ENCODE measurements at places on chromosomes 6 and 20.

DNA sequence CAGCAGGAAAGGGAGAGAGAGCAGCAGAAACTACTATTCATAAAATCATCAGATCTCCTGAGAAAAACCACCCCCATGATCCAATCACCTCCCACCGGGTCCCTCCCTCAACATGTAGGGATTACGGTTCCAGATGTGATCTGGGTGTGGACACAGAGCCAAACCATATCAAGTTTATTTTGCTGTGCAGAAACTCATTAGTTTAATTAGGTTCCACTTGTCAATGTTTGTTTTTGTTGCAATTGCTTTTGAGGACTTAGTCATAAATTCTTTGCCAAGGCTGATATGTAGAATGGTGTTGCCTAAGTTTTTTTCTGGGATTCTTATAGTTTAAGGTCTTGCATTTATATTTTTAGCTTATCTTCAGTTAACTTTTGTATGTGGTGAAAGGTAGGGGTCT lies 422.0 kb upstream of the HS3ST5 start:
- no peak for DNase-seq

DNA sequence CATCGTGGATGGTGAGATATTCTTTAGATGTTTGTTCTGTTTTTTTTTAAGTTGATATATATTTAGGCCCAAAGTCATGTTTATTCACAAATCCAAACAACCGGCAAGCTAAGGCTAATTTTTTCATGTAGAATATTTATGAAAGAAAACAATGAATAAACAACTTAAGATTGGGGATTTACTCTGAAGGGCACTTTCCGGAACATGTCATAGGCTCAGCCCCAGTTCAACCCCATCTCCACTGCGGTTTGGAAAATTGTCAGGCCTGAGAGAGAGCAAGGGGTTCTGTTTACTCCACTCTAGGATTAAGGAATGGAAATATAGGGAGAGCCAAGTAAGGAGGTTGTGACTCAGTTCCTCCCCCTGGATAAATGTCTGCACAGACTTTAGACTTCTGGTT lies 18.3 kb downstream of the RPS6KA2 start:
- no peak for DNase-seq

DNA sequence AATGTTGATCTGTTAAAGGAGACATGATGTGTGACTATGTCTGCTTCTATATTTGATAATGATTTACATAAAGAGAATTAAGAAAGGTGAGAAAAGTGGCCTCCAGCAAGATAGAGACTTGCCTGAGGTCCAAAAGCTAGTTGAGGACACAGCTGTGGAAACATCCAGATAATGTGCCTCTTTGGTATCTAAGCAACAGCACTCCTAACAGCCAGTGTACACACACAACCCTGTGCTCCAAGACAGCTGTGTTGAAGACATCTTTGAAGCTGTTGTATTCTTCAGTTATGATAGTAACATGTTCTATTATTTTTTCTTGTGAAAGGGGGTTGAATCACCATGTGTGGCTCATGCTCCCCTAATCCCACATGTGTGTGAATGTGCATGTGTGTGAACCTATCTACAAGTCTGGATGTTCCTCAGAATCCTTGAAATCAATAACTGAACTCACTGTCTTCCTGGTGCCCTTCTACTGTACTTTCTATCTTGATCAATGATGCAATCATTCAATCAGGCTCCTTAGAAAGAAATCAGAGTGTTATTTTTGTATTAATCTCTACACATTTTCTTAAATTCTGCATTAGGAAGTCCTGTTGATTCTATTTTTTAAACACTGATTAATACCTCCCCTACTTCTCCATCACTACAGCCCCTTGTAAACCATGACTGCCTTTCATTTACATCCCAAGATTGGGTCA lies 116.7 kb upstream of the SSTR4 start:
- no peak for DNase-seq

- no peak for DNase-seq
Observed at GRCh38 chr6:113723182-113723581, 134.0 kb upstream of the MARCKS start.

- peak; percentile 37 for DNase-seq
Observed at GRCh38 chr6:100001915-100002388, 7.9 kb upstream of the MCHR2 start.

DNA sequence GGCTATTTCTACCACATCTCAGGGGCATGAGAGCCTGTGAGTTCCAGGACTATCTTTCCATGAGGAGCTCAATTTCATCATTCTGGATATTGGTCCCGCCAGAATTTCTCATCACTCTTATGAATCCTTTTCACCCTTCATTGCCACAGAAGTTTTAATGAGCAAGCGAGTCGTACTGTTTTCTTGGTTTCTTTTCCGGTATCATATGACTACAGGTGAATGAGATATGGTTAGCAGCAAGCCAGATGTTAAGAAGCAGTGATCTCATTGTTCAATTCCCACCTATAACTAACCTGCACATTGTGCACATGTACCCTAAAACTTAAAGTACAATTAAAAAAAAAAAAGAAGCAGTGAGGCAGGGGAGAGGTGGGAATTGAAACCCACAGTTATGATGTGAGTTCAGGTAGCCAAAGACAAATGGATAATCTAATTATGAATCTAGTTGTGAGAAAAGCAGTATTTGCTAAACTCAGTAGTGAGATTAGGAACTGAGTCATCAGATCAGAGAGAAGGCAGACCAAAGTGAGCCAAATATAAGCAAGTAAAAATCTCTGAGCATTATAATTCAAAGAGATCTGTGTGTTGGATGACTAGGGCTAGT lies 78.0 kb upstream of the ELOVL5 start:
- peak; percentile 5 for DNase-seq

DNA sequence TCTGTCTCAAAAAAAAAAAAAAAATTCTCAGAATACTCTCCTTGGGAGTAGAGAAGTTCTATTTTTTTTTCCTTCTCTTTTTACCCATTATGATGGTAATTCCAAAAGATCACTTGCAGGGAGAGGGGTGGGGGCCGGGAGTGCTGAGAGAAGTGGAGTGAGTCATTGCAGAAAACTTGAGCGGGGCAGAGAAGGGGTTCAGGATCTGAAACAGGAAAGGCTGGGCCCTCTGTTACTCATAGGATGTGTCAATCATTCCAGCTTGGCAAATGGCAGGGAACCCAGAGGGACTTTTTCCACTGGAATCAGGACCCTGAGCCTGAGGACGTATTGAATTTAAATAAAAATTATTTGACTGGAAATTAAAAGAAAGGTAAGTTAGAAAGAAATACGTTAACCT lies 111.4 kb upstream of the ARMC2 start:
- no peak for DNase-seq

GRCh38 chr6:78810698-78811097 lies 56.7 kb upstream of the IRAK1BP1 start:
- DNase-seq: no peak

DNA sequence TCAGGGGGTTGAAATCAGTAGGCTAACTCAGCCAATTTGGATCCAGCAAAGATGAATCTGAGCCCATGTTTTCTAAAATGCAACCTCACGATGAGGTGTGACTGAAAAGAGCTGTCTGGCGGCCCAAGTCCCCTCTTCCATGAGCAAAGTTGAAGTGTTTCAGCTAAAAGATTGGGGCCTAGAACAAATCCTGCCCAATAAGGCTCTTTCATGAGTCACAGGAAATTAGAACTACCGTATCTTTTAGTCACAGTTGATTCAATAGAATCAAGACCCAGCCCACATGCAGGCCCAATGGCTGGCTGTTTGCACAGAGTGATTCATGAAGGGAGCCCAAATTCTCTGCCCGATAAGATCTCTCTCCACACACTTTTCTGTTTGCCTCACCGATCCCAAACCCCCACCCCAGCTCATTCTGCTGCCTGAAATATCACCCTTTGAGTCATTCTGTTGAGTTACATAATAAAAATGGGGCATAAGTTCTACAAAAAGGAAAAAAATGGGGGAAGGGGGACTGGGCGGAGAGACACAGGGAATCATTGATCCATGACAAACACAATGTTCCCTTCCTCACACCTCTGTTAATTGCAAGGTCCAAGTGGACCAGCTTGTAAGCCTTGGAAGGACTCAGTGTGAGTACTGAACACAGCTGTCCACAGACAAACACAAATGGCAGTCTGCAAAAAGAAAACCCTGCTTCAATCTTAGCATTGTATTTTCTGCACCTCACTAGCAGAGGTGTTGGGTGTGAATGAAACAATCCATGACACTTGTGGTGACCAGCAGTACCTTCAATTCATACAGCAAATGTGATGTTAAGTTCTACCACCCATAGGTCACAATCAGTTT lies 13.8 kb downstream of the FOXQ1 start:
- DNase-seq: peak; percentile 21

DNA sequence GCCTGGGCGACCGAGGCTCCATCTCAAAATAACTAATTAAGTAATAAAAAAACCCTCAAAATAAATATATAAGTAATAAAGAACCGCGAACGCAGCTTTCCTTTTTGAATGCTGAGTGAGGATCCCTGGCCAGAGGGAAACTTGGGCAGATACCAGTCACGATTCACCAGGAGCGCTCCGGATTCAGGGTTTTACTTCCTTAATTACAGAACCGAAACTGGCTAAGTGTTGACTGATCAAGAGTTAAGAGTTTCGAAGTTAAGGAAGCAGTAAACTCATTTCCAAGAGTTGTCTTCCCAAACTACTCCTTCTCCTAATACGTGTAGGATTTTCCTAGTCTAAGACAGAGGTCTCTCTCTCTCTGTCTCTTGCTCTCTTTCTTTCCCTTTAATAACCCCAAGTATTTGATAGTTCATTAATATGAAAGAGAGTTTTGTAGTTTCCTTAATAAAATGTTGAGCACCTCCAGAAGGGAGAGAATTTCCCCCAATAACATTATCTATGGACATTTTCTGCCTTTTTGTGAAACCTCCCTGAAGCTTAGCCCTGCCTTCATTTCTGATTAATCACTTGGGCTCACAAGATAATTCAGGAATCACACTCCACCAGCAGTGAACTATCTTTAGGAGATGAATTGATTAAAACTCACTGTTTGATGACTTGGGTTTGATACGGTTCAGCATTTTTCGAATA lies 61.4 kb upstream of the ZNF217 start:
- no peak for DNase-seq

GRCh38 chr6:186340-186965 lies 105.8 kb upstream of the DUSP22 start:
- no peak for DNase-seq

DNA sequence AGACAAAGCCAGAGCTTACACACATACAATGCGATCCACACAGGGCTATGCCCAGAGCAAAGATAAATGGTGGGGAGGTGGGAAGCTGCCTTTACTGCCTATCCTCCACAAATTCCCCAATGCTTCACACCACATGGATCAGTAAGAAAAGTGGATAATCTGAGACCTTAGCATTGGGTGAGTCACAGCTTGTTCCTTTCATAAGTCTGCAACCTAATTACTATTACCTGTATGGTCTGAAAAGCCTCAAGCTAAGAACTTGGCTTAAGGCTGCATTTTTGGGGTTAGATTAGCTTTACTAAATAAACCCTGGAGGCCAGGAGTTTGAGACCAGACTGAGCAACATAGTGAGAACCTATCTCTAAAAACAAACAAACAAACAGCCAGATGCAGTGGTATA lies 66.0 kb upstream of the BTBD3 start:
- no peak for DNase-seq

GRCh38 chr20:10367943-10368701 lies 65.9 kb downstream of the MKKS start:
- no peak for DNase-seq

- no peak for DNase-seq
Observed at GRCh38 chr20:58712806-58713731, 20.5 kb downstream of the NPEPL1 start.

DNA sequence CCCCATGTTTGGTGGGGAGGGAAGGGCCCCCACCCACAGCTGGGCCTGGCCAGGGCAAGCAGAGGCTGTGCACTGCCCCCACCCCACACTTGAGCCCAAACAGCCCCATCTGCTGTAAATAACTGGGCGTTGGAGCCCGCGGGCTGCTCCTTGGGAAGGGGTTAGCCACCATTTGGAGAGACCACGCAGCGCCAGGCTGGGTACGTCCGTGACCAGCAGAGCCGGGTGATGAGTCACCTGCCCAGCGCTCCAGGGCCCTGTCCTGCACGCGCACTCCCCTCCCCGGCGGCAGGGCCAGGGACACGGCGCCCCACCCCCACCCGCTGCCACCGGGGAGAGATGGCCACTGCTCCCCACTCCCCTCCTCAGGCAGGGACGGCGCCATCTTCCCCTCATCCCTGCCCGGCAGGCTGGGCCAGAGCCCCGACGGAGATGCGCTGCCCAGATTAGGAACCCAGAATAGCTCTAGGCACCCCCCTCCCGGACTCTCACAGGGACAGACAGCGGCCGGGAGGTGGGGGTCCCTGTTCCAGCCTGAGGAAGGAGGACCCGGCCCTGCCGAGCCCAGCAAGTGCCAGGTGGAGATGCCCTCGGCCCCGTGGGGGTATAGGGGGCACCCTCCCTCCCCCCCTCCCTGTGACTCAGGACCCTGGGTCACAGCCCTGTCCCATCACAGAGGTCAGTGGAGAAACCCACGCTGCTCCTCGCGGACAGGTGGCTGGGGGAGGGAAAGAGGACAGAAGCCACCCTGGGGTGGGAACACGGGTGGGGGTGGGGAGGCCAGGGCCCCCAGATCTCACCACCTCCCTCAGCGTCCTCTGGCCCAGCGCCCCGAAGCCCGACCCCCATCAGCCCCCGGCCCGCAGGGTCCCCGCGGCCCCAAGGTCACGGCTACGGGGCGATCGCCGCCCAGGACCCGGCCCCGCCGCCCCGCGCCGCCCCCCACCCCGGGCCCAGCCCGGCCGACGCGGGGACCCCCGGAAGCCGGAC lies 642 bp downstream of the EEF1A2 start:
- no peak for DNase-seq

DNA sequence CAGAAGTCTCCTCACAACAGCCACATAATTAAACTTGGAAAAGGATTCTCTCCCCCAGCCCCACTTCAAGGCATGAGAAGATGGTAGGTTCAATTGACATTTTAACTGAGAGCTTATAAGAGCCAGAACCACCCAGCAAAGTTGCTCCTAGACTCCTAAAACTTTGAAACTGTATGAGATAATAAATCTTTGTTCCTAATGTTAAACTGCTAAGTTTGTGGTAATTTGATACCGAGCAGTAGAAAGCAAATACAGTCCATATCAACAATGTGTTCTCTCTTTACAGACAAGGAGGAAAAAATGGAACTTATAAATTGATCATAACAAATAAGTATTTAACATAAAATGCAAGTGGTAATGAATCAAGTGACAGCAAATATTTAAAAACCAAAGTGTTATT lies 831.8 kb downstream of the MAFB start:
- no peak for DNase-seq

DNA sequence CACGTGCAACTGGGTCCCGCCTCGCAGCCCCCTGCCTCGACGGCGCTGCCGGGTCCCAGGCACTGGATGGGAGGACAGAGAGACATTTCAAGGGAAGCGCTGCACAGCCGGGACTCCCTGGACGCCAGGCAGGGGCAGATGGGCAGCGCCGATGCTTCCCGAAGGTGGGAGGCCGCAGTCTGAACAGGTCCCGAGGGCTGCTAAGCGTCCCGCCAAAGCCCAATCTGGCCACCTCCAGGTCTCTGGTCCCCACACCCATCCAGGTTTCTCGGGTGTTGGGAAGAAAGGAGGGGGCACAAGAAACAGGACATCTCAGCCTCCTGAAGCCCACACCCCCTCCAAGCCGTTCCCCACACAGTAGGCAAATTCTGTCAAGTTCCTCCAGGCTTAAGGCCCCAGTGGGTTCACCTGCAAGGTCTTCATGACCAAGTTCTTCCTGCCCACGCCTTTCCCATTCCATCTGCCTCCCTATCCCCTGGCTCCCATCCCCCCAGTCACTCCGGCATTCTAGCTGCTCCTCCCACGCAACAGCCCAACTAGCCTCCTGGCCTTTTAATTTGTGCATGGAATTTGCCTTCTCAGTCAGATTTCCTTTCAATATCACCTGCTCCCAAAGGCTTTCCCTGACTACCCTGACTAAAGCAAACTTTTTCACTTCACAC lies 5.4 kb upstream of the CPXM1 start:
- no peak for DNase-seq

All from stimulated activated CD4-positive, alpha-beta T cell treated with anti-CD3 and anti-CD28 coated beads, Interleukin-15, amount 100 ng/mL, for 24 hours (primary cell).